ENCODE measurements at places on chromosomes 6 and 20.

GRCh38 chr20:44711237-44711636 is 3.9 kb upstream of the CCN5 start:
- DNase-seq, result no peak

DNA sequence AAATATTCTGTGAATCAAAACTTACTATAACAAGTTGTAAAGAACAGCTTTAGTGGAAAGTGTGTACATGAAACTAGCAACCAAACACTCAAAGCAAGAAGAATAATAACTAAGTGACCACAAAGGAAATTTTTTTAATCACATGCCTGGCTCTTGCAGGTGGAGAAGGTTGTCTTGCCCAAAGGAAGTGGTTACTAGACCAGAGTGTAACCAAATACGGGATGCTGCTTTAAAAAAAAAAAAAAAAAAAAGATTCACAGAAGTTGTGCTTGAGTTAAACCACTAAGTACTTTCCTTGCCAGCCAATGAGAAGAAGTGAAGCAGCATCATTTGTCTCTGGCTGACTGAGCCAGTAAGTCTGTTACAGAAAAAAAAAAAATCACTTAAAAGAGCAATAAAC is 19.1 kb upstream of the HLA-DQB1 start:
- DNase-seq, result no peak

DNA sequence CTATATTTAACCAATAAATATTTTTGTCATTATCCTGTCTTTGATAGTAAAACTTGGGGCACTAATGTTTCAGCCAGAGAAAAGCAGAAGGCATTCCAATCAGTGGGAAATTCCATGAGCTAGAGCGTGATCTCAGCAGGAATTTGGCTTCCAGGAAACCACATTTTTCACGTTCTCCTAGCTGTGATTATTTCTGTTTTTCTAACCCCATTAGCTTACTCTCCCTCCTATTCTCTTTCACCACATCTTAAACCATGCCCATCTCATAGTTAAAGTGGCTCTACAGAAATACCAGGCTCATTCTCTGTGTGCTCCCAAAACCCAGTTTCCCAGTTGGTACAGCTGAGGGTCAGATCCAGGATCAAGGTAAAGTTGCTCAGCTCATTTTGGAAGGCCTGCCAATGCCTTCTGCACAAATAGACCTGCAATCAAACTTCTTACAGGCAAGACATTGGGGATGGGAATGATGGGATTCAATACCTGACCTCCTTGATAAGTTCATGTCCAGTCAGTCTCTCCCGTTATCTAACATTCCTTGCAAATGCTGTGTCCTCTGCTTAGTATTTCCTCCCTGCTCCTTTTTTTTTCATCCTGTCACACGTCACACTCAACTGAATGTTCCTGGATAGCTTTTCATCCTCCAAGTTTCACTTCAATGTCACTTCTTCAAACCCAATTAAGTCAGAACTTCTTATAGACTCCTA is 33.1 kb upstream of the TMEM30A start:
- no peak for DNase-seq

GRCh38 chr6:41680182-41680965 is 42.1 kb downstream of the MDFI start:
- no peak for DNase-seq

- DNase-seq, result no peak
Measured at GRCh38 chr6:2714111-2714895, 36.4 kb downstream of the MYLK4 start.

- no peak for DNase-seq
Measured at GRCh38 chr6:168091381-168092264, 12.6 kb upstream of the FRMD1 start.

DNA sequence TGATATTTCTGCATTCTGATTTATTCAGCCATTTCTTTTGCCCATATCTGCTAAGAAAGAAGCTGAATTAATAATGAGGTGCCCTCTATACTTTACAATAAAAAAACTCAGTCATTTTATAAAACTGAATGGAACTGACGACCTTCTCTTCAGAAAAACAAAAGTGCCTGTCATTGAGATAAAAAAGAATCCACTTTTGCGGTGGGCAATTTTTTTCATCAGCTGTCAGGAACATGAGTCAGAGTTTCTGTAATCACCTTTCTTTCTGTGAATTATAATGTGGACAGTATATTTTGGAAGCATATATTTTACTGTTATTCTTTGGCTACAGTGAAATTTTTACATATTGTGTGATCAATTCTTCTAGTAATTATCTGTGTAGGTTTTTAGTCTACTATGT is 33.4 kb downstream of the IL20RA start:
- no peak for DNase-seq

- no peak for DNase-seq
Measured at GRCh38 chr20:17887331-17888030, 81.1 kb downstream of the SNX5 start.

DNA sequence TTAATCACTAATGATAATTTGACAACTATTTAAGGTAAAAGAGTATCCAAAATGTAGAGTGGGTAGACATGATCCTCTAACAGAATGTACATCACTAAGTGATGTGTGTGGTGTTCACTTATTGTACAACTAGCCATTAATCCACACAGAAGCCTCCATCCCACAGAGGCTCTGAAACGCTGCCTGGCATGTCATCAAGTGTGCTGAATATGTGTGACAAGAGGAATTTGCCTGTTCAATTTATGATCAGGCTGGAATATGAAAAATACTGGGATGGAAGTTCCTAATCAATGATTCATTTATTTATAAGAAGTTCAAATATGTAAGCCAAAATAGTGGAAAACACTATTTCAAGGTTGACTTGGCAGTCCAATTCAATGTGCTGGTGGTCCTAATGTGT is 72.4 kb downstream of the BACH2 start:
- no peak for DNase-seq

GRCh38 chr20:12925863-12926793 is 82.6 kb upstream of the SPTLC3 start:
- DNase-seq, result no peak

DNA sequence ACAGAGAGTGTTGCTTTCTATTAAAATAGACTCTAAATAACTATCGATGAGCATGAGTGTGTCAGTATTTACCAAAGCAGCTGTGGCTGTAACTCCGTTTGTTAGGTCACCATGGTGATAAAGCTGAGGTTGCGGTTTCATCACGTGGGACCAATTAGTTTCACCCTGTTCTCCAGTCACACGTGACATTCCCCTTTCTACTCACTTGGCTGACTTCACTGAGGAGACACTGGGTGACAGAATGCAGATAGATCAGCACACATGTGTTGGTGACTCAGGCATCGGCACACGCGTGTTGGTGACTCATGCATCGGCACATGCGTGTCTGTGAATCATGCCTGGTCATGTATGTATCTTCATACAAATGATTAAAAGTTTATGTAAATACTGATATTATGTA is 285.4 kb downstream of the THBS2 start:
- DNase-seq, result no peak

- DNase-seq, result no peak
Measured at GRCh38 chr6:138868181-138868580, 72.3 kb downstream of the ECT2L start.

DNA sequence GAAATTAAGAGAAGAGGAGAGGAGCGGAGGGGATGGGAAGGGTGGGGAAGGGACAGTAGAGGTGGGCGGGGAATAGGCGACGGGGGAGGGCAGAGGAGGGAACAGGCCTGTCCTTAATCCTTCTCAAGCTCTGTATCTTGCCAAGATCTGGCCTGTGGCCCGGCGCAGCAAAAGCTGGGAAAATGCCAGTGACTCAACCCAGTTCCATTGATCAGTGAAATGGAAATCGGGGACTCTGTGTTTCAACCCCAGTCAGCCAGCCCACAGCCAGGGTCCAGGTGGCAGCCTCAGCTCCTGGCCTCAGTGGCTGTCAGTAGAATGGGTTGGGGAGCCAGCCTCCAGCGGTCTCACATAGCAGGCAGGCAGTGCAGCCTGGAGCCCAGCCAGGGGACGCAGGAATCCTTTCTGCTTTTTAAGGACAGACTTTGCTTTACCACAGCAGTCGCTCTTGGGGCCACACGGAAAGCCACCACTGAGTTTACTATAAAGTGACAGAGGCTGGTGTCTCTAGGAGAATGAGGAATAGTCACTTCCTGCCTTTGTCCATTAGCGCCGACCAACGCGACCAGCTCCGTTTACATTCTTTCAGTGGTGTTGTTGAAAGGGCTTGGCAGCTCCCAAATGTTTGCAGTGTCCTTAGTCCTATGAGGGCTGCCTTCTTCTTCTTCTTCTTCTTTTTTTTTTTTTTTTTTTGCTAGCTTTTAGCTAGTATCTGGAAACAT is 128.0 kb downstream of the RIN2 start:
- DNase-seq, result no peak

DNA sequence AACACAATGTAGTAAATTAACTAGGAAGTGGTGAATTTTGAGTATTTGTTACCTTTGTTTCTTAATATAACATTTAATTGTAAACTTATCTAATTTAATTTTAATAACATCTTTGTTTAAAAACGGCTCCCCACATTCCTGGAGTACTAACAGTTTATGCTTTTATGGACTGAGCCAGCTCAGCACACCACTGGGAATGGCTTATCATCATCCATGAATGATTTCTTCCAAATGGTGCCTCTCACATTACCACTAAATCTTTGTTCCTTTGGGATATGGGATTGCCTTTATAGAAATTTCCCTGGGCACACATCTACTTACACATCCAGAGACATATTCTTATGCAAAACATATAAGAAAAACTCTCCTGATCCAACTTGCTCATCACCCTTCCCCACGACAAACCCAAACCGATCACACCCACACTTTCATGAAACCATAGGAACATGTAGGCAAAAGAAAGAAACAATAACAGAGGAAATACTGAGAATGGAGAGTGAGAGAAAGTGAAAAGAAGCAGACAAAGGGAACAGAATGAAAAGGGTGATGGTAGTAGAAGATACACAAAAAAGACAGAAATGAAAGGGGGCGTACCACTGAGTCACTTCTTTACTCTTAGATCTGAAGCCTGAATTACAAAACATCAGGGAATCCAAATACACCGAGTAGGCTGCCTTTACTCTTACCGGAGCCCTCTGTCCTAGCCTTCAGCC is 58.5 kb upstream of the KCNK16 start:
- no peak for DNase-seq

GRCh38 chr6:84428300-84428907 is 201.0 kb upstream of the CEP162 start:
- no peak for DNase-seq

- DNase-seq, result no peak
Measured at GRCh38 chr6:14488180-14488579, 370.6 kb downstream of the CD83 start.

DNA sequence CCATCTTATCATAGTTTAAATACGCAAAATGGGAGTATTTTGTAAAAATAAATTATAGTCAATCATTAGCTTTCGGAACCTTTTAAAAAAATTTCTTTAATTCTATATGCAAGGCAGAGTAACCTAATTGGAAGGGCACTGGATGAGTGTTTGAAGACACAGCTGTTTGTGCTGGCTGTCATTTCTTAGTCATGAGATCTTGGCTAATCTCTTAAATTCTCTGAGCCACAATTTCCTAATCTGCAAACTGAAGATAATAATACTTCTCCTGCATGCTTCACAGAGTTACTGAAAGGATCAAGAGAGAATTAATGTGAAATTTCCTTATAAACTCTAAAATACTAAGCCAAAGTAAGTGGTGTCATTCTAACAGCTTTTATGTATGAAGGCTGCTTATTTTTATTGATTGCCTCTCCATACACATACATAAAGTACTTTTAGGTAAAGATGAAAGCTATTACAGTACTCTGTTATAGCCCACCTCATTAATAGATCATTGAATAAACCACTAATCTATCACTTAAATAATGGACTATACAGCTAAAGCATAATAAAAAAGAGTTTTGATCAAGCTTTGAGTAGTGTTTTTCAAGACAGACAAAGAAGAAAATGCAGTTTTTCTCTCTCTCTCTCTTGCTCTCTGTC is 383.7 kb upstream of the IRAK1BP1 start:
- DNase-seq, result no peak

DNA sequence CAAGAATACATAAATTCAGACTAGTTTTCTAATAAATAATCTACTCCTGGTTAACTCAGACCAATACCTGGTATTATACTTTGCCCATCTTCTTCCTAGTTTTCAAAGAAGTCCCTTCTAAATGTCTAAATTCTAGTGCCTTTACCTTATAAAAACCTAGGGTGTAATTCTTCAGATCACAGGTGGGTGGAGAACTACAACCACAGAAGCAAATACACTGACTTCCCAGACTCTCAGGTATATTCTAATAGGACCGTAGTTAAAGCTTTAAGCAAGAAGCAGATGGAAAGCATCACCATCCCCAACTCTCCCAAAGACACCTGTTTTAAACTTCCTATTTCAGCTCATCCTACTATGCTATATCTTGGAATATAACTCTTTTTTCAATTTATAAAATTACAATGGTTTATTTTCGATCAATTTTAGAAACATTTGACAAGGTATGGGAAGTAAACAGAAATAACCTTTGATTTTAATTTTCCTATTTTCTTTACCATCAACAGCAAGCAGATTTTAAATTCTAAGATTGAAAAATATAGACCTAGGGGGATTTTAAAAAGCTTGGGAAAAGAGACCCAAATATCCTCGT is 15.8 kb downstream of the MAN1A1 start:
- DNase-seq, result no peak

DNA sequence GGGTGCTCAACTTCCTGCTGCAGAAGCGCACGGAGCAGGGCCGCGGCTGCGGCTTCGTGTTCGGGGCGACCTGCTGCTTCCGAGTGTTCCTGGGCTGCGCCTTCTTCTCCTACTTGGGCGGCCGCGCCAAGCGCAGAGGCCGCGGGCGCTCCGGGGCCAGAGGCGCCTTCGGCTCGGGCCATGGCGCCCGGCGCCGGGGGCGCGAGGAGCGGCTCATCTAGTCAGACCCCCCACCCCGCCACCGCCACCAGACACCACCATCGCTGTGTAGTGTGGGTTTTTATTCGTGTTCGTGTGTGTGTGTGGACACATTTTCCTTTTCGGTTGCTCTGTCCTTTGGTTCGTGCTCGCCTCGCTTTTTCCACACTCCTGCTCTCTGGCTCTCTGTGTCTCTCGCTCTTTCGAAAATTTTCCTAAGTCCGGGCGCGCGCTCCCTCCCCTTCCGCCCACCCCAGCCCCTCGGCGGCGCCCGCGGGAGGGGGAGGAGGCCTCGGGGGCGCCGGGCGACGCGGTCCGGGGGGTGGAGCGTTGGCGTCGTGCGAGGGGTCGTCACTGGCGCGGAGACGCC is 38.1 kb downstream of the GNAS start:
- no peak for DNase-seq

- no peak for DNase-seq
Measured at GRCh38 chr6:120304223-120304622, 954.7 kb upstream of the MAN1A1 start.

- DNase-seq, result no peak
Measured at GRCh38 chr6:39430871-39431523, 108.5 kb upstream of the KCNK16 start.

GRCh38 chr6:117487821-117488220 is 5.3 kb downstream of the DCBLD1 start:
- no peak for DNase-seq
